ENCODE measurements at places on chromosomes 16 and 17.

- no peak for DNase-seq
Measured at GRCh38 chr17:76499267-76499667, 2.0 kb downstream of the RHBDF2 start.

GRCh38 chr17:41394254-41394996 lies 3.0 kb downstream of the KRT31 start:
- no peak for DNase-seq

GRCh38 chr17:27540318-27541101 lies 84.3 kb downstream of the KSR1 start:
- DNase-seq = peak; percentile 92

- peak; percentile 10 for DNase-seq
Measured at GRCh38 chr17:51764387-51764971, 394.0 kb downstream of the CA10 start.

DNA sequence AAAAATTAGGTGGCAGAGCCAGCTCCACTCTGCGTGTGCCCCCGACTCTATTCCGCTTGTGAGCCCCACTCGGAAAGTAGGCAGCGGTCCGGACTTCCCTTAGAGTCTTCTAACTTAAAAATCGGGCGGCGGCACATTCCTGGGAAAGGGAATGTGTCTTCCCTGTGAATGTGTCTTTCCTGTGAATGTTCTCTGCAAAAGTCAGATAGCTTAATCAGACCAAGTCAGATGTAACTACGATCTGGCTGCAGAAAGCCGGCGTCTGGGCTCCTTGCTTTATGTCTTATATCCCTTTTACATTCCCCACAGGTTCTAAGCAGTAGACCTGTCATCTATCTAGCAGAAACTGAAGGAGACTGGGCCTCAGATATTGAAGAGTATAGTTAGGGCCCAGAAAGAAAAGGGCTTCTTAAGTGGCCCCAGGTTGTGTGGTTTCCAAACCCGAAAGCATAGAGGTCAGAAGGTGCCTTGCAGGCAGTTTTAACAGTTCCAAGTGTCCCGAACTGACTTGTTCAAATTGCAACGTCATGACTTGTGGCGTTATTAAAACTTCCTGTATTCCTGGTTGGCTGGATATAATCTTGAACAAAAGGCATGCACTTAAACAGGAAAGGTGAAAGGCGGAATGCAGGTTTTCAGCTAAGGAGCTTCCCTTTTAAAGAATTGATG lies 601 bp downstream of the PHKB start:
- peak; percentile 15 for DNase-seq

- DNase-seq = no peak
Measured at GRCh38 chr17:21231533-21231932, 17.6 kb upstream of the TMEM11 start.

DNA sequence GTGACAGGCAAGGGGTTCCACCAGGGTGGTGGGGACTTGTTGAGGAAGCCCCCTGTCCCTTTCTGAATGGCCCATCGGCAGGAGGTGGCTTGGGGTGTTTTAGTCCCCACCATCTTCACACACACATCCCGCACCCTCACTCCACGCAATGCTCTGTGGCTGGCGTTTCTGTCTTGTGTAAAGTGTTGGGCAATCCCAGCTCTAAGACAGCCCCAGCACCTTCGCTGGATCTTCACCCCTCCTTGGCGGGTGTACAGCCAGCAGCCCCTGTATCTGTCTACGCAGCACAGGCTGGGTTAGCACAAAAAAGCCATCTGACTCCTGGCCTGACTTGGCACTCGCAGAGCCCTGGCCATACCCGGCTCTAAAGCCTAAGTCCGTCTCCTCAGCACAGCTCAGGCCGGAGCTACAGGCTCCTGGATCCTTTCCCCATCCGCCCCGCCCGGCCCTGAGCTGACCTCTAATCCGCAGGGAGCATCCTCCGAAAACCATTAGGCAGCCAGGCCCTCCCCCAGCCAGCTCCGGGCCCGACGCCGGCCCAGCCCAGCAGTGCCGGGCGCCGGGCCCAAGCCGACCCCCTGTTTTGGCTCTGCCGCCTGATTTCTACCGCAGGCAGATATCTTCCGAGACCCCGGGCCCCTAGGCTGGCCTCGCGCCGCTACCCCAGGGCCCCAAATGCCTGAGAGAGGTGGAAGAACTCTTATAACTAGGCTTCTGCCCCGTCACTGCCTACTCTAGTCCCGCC lies 42.4 kb upstream of the TAC4 start:
- no peak for DNase-seq

- no peak for DNase-seq
Measured at GRCh38 chr17:77528516-77529327, 388.0 kb downstream of the SEC14L1 start.

DNA sequence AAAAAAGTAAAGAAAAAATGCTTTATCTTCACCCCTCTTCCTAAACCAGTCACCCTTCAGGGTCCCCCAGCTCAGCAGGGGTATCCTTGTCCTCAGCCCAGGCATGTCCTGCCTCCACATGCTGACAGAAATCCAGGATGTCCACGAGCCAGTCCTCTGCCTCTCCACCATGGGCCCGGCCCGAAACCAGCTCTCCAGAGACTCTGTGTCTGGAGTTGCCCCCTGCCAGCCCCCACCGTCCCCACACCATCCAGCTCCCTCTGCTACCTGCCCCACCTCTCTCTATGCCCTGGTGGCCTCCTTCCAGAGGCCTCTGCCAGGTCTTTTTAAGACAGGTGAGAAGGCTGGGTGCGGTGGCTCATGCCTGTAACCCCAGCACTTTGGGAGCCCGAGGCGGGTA lies 66.4 kb upstream of the PLCG2 start:
- no peak for DNase-seq

Measured in smooth muscle cell of the brain vasculature (primary cell).